Panc1 (cell line): ENCODE measurements at places on chromosomes 1 and 21. TPM values are rescaled to one million over a fixed set of nuclear protein-coding genes. Genes with fewer than 3 reads are reported as not detected.

Gene KRTAP12-2
- not detected for total RNA-seq

DNA sequence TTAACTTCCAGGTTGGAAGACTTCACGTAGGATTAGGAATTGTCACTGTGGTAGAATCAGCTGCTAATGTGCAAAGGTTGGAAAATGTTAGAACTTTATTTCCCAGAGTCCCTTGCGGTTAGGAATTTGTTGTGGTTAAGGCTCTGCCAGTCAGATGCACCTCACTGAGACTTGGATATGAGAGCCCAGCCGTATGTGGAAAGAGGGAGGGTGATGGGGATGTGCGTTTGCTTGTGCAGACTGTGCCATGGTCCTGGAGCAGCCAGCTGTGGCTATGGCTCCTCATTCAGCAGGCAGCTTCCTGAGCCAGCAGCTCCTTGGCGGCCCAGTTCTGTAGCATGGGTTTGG, 12.5 kb downstream of the S100A10 start:
- H3K27me3 ChIP-seq: no peaks in the 10 kb centered on the region
- H3K36me3 ChIP-seq: peaks cover 38% of the 10 kb centered on the region
- H3K4me3 ChIP-seq: no peak overlapping the region

GRCh38 chr1:201283836-201284553, 689 bp downstream of the PKP1 start:
- H3K4me1 ChIP-seq: no peaks in the 10 kb centered on the region
- DNase-seq: no peak
- no peaks in the 10 kb centered on the region for H3K27me3 ChIP-seq
- H3K27ac ChIP-seq: no peak overlapping the region
- H3K36me3 ChIP-seq: no peaks in the 10 kb centered on the region
- no peak overlapping the region for H3K4me3 ChIP-seq

DNA sequence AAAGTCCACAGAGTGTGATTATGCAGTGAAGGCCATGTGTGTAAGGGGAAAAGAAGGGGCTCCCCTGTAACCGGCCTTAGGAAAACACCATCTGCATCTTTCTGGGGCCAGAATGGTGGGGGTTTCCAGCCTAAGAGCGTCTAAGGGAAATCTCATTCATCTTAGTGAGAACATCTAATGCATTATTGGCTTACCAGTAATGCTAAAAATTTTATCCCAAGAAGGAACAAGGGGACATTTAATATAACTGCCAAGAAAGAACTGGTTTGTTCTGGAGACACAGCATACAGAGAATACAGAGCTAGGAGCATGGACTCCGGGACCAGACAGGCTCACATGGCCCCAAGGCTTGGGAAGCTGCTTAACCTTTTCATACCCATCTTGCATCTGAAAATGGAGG, 58.3 kb upstream of the DSCAM start:
- H3K36me3 ChIP-seq: no peaks in the 10 kb centered on the region
- H3K27me3 ChIP-seq: no peaks in the 10 kb centered on the region
